Stimulated activated CD4-positive, alpha-beta T cell treated with anti-CD3 and anti-CD28 coated beads, Interleukin-4, amount 100 ng/mL, for 48 hours (primary cell): ENCODE measurements at places on chromosomes 12 and 14.

DNA sequence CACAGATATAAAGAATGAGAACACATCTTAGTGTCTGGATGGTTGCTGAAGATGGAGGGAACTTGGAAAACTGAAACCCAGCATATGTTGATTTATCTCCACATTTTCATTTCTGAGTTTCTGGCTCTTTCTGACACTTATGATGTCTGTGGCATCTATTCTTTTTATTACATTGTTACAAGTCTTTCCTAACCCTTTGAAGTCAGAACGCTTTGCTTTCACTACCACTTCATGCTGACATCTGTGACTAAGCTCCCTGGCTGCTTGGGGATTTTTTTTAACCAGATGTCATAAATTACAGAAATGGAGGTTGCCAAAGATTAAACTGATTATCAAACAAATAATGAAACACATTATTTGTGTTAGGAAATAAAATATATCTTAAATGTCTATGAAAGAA lies 188.7 kb downstream of the KITLG start:
- DNase-seq = no peak

DNA sequence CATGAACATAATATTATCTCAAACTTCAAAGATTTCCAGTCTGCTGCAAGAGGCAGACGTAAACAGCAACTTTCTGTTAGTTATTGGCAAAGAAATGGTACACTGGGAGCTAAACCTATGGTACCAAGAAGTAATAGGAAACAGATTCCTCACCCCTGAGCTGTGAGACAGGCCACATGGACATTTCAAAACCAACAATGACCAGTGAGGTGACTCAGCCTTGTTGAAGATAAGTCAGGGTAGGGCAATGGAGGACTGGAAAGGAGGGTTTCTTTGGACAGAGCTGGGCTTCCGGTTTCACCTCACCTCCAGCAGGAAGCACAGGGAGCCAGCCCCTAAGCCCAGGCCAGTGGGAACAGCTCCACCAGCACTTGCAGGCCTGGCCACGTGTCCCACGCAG lies 1320.5 kb downstream of the AACS start:
- DNase-seq = no peak

DNA sequence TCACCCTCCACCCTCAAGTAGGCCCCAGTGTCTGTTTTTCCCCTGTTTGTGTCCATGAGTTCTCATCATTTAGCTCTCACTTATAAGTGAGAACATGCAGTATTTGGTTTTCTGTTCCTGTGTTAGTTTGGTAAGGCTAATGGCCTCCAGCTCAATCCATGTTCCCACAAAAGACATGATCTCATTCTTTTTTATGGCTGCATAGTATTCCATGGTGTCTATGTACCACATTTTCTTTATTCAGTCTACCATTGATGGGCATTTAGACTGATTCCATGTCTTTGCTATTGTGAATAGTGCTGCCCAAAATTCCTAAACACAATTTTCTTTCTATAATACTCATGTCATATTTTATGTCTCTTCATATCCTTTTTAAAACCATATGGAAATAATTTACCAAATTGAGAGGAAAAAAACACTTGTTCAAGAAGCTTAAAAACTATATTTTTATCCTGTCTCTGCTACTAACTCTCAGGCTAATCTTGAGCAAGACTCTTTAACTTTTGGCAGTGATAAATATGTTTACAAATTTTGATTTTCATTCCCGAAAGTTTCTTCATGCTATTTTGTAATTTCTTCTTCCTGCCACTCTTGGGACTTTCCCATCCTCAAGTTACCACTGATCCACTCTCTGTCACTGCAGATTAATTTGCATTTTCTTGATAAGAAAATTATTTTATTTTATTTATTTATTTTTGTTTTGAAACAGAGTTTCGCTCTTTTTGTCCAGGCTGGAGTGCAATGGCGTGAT lies 28.0 kb upstream of the OSBPL8 start:
- DNase-seq = no peak

GRCh38 chr14:50530794-50531365 lies 1.5 kb downstream of the MAP4K5 start:
- DNase-seq = no peak

- no peak for DNase-seq
These were observed 198.0 kb upstream of the RTL1 start for GRCh38 chr14:101101456-101102056.

DNA sequence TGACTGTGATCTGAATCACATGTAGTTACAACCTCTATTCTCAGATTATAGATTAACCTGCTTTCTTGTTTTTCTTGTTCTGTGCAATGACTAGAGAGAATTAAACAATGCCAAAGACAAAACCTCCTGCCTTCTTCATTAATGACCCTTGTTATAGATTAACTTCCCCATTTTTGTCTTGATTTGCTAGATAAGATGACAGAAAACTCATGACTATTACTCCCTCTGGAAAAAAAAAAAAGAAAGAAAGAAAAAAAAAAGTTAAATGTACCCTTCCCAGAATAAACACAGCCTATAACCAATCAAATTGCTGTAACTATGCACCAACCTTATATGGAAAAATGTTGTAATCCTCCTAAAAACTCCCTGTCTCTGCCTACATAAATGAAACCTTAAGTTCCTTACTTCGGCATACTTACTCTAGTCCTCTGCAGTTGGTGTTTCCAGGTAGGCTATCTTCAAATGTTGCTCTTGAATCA lies 41.1 kb upstream of the PCED1B start:
- no peak for DNase-seq

DNA sequence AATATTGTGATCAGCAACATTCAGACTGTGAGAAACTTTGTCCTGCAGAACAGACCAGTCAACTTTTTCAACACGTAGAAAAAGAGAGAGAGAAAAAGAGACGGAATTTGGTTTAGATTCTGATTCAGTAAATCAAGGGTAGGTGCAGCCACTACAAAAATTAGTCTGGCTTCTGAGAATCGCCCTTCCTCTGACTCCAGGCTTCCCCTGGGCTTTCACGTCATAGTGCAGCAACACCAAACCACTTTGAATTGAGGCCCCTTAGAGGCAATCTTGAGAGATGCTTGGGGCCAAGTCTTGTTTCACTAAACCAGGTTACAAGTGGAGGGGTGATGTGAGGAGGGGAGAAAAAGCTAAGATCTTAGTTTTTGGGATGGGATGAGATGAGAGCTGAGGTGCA lies 37.5 kb upstream of the PTGR2 start:
- DNase-seq = no peak

DNA sequence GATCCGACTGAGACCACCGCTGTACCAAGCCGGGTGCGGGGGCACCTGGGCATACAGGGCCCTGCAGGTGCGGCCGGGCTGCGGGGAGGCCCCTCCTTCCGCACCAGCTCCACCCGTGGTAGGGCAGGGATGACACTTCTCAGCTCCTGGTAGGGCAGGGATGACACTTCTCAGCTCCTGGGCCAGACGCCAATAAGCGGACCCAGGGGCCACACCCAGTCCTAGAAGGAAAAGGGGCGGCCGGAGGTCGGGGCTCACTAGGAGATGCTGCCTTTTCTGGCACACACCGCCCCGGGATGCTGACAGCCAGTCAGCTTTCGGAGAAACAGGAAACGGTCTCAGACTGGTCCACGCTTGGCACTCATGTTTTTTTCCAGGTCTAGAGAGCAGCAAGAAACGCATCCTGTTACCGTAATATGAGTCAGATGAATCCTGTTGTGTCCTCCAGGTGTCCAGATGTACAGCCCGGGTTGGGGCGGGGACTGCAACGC lies 34.8 kb downstream of the NFKBIA start:
- no peak for DNase-seq

DNA sequence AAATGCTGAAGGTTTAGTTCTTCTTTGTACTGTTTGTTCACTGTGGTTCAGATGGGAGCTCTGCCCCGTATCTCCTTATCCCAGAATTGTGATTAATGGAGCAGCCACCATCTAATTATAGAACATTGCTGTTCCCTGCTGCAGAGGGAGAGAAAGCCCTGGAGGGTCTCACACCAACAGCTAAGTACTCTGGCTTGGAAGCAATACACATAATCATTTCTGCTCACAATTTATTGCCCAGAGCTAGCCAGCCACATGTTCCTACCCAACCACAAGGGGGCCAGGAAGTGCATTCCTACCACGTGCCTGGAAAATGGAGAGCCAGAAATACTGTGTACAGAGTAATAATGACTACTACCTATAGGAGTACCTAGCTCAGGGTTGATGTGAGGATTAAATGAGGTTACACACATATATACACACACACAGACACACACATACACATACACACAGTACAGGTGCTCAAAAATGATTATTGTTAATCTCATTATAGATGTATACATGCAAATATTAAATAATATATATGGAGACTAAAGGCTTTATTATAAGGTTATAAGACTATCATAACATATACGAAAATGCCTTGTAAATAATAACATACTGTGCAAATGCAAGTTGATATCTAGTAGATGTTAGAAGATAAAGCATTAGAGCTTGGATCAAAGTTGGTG lies 22.3 kb downstream of the MSRB3 start:
- DNase-seq = no peak

DNA sequence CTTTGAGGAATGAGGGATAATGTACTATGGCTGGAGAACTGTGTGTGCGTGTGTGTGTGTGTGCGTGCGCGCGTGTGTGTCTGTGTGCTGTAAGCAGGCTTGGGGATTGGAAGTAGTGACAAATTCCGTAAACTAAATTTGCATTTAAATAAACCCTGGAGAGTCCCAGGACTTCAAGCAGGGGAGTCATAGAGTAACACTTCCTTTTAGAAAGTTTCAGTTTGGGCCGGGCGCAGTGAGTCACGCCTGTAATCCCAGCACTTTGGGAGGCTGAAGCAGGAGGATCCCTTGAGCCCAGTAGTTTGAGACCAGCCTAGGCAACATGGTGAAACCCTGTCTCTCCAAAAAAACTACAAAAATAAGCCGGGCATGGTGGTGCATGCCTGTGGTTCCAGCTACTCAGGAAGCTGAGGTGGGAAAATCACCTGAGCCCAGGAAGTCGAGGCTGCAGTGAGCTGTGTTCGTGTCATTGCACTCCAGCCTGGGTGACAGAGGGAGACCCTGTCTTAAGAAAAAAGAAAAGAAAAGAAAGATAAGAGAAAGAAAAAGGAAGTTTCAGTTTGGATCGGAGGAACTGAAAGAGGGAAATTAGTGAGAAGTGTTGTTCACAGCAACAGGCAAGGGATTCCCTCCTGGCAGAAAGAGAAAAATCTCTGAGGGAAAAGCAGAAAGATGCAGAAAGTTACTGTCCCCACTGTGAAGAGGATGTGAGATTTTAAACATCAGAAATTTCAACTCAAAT lies 222.7 kb upstream of the SOX5 start:
- DNase-seq = no peak

GRCh38 chr12:57852620-57853500 lies 6.3 kb upstream of the CTDSP2 start:
- DNase-seq = no peak

DNA sequence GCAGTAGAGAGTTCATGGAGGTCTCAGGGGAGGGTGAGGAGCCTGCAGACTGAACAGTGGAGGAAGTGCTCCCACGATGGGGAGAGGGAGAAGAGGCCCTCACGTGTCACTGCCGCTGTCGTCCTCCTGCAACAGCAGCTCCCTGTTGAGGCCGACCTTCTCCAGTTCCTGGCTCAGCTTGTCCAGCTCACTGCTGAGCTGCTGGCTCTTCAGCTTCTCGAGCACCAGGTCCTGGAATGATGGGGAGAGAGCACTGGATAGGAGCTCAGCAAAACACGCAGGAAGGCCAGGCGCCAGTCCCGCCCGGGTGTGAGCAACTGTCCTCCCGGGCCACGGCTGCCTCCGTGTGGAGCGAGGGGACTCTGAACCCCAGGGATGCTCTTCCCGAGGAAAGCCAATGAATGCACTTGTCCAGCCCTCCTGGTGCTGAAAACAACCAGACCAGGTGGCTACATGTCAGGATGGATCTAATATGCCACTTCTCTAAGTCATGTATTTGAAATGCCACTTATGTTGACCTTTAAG lies 65.3 kb upstream of the GPR68 start:
- DNase-seq = no peak

GRCh38 chr12:12784911-12785814 lies at the start of gene APOLD1:
Gene APOLD1 (plus strand): TSS chr12:12785659. CDS start chr12:12785692, 33 bp downstream.
- no peak for DNase-seq

- DNase-seq = no peak
These were observed 445.8 kb downstream of the ATP23 start for GRCh38 chr12:58387199-58387598.

- no peak for DNase-seq
These were observed 84.5 kb upstream of the CDKN3 start for GRCh38 chr14:54312166-54312801.
